ENCODE measurements at places on chromosomes 1 and 21.

GRCh38 chr1:38269923-38270848, 223.6 kb upstream of the POU3F1 start:
- no peak for DNase-seq

GRCh38 chr1:70718086-70718630, 307.1 kb downstream of the CTH start:
- DNase-seq = no peak

- no peak for DNase-seq
Measured at GRCh38 chr1:243957141-243957540, 93.9 kb upstream of the ZBTB18 start.

GRCh38 chr1:228650141-228650540, 85.1 kb upstream of the RHOU start:
- DNase-seq = no peak

DNA sequence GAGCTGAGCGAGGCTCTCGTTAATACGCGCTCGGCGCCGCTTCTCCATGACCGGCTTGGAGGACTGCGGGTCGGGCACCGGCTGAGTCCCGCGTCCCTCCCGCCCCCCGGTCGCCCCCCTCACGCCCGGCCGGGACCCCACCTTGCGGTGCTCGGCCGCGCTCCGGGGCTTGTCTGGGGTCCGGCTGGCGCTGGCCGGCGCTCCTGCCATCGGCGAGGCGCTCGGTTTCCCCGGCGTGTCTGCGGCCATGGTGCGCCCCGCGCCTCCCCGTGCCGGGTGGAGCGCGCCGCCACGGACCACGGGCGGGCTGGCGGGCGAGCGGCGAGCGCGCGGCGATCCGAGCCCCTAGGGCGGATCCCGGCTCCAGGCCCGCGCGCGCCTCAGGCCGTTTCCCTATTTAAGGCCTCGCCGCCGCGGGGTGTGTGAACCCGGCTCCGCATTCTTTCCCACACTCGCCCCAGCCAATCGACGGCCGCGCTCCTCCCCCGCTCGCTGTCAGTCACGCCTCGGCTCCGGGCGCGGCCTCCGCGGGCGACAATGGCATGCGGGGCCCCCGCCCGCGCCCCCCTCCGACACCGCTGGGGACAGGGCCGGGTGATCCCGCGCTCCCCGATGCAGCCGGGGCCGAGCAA, at the start of gene HES4:
Gene HES4 (minus strand): TSS at position 373 of the 632 bp plus-strand sequence. CDS start 124 bp downstream, at position 249.
- peak; percentile 62 for DNase-seq

DNA sequence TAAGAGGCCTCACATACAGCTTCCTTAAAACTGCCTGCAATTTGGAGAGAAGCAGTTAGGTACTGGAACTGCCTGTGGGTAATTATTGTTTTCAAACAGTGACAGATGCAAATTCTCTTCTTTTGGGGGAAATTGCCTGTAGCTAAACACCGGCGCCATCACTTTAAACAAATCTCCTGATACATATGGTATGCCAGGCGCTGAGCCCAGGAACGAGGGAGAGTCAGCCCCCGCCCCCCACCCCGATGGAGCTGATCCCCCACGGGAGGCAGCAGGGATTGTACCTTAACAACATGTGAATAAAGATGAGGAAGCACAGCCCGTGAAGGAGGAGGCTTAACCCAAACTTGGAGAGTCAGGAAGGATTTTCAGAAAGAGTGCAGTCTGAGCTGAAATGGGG, 7.1 kb downstream of the TMEM51 start:
- DNase-seq = no peak

GRCh38 chr21:44890338-44890931, 16.9 kb upstream of the PTTG1IP start:
- DNase-seq = no peak

- DNase-seq = peak; percentile 69
Measured at GRCh38 chr1:11693024-11693590, 1.6 kb downstream of the DRAXIN start.

DNA sequence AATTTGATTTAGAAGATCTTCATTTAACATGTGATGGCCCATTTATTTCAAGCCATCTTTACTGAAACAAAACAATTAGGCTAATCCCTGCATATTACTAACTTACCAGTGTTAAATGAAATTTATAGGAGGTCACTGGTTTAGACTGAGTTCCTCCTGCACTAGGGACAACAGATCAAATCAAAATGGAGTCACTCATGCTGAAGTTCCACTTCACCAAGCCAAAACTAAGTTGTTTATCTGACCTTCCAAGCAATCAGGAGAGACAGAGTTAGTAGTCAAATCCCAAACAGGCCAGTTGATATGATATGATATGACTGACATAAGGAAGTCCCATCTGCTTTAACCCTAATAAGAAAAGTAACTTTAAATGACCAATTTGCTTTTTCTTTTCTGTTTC, 4.8 kb downstream of the LYST start:
- no peak for DNase-seq

DNA sequence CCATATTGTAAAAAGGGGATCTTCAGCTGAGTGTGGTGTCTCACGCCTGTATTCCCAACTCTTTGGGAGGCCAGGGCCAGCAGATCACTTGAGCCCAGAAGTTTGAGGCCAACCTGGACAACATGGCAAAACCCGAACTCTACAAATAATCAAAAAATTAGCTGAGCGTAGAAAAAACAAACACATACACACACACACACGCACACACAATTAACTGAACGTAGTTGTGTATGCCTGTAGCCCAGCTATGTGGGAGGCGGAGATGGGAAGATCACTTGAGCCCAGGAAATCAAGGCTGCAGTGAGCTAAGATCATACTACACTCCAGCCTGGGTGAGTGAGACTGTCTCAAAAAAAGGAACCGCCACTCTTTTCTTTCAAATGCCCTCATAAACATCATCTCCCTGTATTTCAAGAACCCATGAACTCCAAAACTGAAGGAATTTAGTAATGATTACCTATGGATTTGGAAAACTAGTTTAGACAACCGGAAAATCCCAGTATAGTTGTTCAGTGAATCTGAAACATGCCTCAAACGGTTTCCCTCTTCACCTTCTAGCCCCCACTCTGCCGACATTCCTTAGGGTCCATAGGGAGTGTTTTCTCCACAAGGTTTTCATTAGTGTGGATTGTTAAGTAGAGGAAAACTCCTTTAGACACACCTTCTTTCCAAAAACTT, 4.5 kb downstream of the TXNIP start:
- DNase-seq = peak; percentile 64

DNA sequence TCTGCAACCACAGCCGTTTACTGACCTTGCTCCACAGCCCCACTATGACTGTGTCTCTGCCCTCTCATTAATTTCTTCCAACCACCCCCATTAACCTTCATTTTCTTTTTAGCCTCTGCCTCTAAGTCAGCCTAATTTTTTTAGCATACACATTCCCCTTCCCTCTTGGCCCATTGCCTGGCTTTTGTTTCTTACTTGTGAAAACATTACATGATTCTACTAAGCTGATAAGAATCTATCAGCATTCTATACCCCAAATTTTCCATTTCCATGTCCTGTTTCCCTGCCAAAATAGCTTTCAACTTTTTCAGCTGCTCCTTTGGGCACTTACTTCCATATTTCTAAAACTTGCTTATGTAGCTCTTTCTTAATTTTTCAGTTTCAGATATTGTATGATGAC, 79.8 kb downstream of the PCP4 start:
- DNase-seq = no peak

- no peak for DNase-seq
Measured at GRCh38 chr1:34086561-34086960, 78.5 kb downstream of the CSMD2 start.

All from inflammatory macrophage (primary cell).